DMS79 treated with DMSO at 0.1 percent for 48 hours (cell line): ENCODE measurements at places on chromosomes 4 and X.

DNA sequence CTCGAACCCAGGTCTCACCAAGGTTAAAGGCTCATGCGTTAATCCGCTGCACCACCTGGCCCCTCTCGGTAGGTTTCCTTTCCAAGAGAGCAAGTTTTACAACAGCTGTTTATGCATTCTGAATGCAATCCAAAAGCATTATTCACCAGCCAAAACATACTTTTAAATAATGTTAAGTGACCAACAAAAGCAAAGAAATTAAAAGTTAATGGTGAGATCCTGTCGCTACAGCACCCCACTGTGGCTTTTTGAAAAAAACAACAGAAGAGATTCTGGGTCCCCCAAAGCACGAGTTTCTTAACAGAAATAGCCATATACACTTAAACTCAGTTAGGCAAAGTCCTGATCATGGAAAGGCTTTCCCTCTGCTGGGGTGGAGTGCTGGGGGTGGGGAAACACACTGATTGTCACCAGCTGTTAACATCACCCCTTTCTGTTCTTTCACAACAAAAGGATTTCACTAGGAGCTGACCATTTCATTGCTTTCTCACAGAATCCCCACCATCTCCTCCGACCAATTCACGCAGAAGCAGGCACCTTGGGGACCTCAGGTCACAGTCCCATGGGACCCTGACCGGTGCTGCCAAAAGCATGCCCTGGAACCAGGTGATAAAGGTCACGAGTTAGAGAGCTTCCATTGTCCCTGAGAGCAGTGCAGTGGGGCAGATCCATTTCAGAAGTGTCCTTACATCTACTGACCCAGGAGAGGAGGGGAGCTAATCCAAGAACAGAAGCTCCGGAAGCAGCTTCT lies 51.2 kb downstream of the ZNF827 start:
- DNase-seq, result no peak

GRCh38 chr4:130257271-130257670 lies 1161.3 kb downstream of the C4orf33 start:
- no peak for DNase-seq

- no peak for DNase-seq
These were observed 581.5 kb downstream of the STIM2 start for GRCh38 chr4:27442146-27442545.

GRCh38 chr4:66943112-66943511 lies 602.2 kb downstream of the CENPC start:
- no peak for DNase-seq

GRCh38 chrX:28880136-28880535 lies 292.9 kb downstream of the IL1RAPL1 start:
- DNase-seq, result no peak

- peak; percentile 33 for DNase-seq
These were observed at the start of gene HAND2 for GRCh38 chr4:173529477-173530325. TSS of gene HAND2 (minus strand) at chr4:173530229. CDS start at chr4:173529289, 940 bp downstream.

DNA sequence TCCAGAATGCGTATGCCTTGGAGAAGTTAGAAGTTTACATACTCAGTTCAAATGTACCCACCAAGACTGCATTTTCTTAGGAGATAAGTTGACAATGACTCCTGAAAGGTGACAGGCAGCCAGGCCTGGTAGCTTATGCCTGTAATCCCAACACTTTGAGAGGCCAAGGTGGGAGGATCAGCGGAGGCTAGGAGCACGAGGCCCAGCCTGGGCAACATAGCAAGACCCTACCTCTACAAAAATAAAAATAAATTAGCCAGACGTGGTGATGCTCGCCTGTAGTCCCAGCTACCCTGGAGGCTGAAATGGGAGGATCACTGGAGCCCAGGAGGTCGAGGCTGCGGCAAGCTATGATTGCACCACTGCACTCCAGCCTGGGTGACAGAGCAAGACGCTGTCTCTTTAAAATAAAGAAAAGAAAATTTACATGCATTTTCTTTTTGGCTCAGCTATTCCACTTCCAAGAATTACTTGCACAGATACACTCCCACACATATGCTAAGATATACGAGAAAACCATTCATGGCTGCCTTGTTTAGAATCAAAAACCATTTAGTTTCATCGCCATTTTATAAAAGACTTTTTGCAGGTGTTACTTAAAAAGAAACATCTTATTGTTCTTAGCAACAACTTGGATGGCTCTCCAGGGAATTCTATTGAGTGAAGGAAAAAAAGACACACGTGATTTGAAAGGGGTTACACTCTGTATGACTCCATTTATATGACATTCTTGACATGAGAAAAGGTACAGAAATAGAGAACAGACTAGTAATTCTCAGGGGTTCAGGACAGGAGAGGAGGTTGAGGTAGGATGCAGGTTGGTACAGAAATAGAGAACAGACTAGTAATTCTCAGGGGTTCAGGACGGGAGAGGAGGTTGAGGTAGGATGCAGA lies 66.3 kb downstream of the DHRSX start:
- no peak for DNase-seq

- no peak for DNase-seq
These were observed 55.7 kb upstream of the IQSEC2 start for GRCh38 chrX:53337101-53337500.

GRCh38 chrX:136662976-136663375 lies 15.0 kb downstream of the CD40LG start:
- no peak for DNase-seq

GRCh38 chr4:40718586-40718985 lies 31.2 kb upstream of the NSUN7 start:
- peak; percentile 47 for DNase-seq

- DNase-seq, result no peak
These were observed 155.8 kb downstream of the PPP3CA start for GRCh38 chr4:101191302-101192098.

DNA sequence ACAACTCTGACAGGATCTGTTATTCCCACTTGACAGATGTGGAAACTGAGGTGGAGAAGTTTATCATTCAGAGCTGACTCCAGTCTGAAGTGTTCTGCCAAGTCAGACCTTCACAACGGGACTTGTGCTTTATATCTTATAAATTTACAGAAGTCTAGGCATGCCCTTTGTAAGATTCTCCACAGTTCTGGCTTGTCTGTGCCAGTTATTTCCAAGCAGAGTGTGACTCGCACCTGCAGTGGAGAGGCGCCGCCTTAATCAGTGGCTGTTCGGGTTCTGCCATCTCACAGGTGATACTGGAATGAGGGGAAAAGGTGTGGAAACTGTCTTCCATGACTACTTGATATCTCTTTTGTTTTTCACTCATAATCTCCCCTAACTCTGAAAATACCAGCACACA lies 63.2 kb downstream of the CPEB2 start:
- no peak for DNase-seq

DNA sequence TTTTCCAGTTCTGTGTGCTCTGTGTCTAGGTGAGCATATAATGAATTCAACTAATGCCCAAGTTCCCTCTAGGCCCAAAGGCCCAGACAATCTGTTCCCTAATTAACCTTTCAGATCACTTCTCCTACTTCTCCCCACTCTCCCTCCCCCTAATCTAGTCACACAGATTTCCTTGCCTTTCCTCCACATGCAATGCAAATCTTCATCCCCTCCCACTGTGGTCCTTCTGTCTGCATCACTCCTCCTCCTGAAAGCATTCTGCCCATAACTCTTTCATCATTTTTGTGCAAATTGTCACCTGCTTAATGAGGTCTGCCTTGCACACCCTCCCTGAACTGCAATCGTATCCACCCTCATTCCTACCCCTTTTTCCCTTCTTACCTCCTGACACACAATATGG lies 346.6 kb downstream of the FBXO8 start:
- DNase-seq, result no peak

GRCh38 chr4:5383191-5383980 lies 325.0 kb downstream of the EVC2 start:
- DNase-seq, result no peak

DNA sequence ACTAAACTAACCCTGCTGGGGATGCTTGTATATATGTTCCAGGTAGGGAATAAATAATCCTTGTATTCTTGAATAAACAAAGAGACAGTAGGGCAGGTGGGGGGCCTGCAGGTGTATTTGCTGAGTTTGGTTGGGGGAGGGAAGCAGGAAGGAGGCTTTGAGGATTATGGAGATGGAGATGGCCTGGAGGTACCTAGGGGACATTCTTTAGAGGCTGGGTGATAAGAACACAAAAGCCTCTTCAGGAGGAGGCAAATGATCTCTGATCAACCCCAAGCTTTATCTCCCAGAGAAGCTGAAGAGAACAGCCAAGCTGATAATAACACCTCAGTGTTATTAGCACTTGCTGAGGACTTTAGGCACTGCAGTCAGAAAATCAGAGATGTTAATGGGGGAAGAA lies 187.7 kb downstream of the MGST2 start:
- no peak for DNase-seq

DNA sequence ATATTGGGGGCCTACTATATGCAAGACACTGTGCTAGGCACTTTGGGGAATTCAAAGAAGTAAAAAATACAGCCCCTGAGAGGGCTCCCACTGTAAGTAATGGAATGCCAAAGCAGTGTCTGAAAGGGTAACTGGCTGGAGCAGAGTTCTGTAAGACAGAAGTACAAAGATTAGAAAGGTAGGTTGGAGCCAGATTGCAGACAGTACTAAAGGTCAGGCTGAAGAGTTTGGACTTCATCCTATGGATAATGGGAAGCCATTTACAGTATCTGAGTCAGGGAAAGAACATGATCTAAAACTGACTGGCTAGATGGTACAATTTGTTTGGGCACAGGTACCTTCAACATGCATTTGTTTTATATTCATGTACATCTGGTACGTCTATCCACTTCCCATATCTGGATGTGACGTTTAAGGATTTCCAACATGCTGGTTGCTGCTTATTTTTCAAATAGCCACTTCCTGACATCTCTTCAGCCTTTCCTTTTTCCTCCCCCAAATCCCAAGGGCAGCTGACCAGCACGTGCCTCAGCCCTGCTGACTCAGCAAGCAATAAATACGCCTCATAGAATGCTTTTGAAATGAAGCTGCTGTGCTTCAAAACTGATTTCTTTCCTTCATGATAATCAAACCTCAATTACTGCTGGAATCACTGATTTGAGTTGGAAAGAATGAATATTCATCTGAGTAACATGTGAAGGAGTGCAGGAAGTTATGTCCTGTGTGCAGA lies 9.5 kb downstream of the ENOX2 start:
- DNase-seq, result no peak

DNA sequence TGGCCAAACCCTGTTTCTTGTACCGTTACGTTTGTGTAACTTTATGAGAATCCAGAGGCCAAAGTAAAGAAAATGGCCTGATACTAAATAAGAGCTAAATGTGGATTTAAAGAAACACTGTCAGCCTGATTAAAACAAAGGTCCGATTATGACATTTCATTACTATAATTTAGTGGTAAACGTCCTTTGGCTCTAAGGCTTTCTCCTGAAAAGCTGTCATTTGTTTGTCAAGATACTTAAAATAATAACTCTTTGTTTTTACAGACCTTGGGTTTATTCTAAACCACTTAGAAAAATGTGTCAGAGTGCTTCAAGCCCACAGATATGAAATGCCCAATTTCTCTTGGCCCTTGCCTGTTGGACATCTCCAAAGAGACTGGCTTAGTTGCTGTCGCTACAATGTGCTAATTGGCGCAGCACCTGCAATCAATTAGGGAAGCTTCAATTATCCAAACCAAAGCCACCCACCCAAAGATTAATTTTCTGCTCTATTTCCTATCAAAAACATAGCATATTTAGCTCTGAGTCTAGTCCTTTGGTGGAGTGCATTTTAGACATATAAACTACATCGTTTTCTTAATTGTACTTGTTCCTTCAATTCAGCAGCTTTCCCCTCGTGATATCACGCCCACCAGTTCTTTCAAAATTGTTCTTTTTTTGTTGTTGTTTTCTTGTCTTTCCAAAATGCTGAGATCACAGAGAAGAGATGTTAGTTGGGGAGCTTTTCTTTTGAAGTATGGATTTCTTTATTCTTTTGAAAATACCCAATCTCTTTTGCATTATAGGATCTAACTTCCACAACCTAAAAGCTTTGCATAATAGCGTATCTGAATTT lies 13.6 kb downstream of the SMIM20 start:
- peak; percentile 51 for DNase-seq

DNA sequence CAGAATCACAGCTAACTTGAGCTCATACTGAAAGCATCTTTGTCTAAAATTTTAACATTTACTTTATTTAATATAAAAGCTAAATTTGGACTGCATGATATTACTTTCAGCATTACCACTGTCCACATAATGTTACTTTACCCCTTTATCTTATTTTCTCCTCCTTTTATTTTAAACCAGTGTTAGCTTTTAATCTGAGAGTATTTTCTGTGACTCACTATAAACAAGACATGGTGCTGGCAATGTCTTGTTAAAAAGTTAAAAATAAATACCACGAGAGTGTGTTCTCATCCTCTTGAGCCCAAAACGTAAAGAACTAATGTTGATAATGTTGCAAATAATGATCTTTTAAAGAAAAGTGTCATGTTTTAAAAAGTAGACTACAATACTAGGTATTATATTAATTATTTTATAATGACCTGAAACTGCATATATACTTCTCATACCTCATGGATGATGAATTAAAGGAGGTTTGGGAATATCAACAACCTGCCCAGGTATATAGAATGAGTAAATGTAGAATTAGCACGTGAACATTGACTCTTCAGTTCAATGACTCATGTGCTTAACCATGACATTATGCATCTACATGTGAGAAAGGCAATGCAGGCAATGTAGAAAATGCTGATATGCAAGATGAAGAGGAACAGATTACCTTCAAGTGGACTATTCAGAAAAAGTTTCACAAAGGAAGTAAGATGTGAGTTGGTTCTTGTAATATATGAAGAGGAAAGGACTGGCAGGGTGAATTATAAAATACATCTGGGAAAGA lies 454.1 kb upstream of the ADGRL3 start:
- DNase-seq, result no peak

DNA sequence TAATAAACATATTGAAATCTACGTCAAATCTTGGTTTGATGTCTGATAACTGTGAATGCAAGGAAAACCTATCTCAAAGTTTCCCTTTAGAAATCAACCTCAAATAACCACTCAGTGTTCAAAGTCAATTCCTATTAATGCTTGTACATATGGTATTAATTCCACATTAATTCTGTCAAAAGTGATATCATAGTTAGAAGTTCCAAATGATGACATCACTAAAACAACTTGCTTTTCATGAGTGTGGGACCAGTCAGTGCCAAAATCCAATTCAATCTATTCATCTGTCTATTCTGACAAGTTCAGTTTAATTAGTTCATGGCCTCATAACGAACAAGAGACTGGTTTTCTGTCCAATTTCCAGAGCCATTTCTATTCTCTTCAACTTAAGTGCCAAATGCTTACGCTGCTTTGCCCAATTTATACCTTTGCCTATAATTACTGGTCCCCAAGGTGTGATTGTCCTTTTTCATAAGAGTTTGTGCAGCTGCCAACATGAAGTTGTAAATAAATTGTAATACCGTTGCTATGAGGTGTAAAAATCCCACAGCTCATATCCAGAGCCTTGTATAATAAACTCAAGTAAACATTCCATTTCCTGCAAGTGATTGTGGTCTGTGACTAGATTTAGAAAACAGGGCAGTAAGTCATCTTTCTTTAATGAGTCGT lies 476.2 kb downstream of the RAB28 start:
- peak; percentile 12 for DNase-seq

- DNase-seq, result no peak
These were observed 13.4 kb downstream of the KLF3 start for GRCh38 chr4:38677441-38677840.
